ENCODE measurements at places on chromosomes 16 and 17.

- no peak for DNase-seq
These were observed 192.4 kb downstream of the SEC14L1 start for GRCh38 chr17:77332981-77333685.

- DNase-seq, result no peak
These were observed 86.9 kb downstream of the FOXL1 start for GRCh38 chr16:86665319-86665675.

DNA sequence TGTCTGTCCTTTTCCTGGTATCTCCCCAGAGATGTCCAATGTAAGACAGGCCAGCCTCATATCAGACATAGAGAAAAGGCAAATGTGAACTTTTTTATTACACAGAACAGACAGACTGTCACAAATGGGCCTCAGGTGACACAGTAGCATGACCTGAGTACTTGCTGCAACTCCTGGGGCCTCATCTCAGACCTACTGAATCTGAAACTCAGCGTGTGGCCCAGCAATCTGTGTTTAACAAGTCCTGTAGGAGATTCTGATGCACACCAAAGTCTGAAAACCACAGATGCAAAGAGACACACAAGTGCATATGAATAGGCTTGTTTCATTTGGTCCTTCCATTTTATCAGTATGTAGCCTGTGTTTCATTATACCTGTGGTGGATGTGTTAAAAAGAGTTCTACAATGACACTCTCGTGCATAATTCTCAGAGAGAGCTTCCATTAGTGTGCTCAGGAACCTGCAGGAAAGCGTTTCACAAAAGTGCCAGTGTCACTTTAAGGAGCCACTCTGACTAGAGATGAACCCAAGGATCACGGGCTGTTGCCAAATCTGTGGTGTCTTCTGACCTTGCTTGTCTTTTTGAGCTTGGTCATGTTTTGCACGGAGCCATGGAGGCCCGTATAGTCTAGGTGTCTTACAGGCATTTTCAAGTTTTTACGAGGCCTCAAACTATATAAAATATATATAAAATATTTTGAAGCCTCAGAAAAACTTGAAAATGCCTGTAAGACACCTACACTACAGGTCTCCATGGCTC, 33.8 kb upstream of the NF1 start:
- DNase-seq, result no peak

- no peak for DNase-seq
These were observed 6.8 kb downstream of the OSGIN1 start for GRCh38 chr16:83959656-83960434.

GRCh38 chr17:34368946-34369500, 6.0 kb upstream of the CCL1 start:
- DNase-seq, result no peak

- no peak for DNase-seq
These were observed 15.4 kb downstream of the ABCA10 start for GRCh38 chr17:69213059-69213813.

DNA sequence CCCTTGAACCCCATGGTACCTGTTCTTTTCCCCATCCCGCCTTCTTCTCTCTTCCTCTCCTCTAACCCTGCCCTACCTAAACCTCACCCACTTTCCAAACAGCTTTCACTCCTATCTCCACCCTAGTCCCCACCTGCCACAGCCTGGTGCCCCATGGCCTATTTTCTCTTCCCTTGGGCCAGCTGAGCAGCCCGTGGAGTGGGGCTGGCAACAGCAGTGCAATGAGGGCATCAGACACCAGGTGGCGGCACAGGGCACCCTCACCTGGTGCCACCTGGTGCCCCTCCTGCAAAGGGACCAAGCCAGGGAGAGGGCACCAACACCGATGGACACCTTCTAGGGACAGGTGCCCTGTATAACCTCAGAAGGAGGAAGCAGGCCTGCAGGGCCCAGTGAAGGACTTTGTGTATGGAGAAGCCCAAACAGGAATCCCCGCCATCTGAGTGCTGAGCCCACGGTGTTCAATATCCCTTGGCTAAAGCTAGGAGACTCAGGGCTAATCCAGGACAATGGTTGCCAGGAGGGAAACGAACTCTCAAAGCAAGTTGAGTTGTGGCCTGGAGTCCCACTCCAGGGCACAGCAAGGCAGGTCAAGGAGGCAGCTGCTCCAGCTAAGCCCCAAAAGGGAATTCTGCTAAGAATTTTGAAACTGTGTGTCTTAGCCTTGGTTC, 4.0 kb upstream of the ABCC3 start:
- DNase-seq, result peak; percentile 60

DNA sequence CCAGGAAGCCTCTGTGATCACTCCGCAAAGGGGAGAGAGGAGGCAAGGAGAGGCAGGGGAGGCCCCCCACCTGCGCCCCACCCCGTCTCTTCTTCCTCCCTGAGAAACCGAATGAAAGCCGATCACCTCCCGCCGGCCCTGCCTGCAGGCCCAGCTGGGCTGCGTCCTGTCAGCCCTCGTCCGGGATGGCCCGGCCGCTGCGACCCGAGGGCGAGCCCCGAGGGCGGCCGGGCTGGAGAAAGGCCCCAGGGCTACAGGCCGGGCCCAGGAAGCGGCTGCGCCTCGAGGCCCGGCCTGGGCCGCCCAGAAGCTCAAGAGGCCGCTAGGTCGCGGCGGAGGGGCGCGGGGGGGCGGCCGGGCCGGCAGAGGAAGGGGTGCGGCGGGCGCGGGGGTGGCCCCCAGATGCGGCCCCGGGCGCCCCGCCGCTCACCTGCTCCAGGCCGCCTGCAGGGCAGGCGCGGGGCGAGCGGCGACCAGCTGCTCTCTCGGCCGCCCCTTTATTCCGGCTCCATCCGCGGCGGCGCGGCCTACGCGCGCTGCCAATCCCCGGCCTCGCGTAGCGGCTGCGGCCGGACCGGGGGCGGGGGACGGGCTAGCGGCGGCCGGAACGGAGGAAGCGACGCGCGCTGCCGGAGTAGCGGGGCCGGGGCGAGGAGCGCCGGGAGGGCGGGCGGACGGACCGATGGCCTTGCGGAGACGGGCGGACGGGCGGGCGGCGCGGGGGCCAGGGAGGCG, at the start of gene ZNF319:
ZNF319 (minus strand) TSS at position 702 of the 735 bp plus-strand sequence. CDS start 2,407 bp downstream, outside the sequence.
- peak; percentile 66 for DNase-seq

GRCh38 chr17:50947782-50948543, 81.8 kb upstream of the TOB1 start:
- DNase-seq, result no peak

- no peak for DNase-seq
These were observed 93.2 kb upstream of the SIAH1 start for GRCh38 chr16:48478393-48478792.

DNA sequence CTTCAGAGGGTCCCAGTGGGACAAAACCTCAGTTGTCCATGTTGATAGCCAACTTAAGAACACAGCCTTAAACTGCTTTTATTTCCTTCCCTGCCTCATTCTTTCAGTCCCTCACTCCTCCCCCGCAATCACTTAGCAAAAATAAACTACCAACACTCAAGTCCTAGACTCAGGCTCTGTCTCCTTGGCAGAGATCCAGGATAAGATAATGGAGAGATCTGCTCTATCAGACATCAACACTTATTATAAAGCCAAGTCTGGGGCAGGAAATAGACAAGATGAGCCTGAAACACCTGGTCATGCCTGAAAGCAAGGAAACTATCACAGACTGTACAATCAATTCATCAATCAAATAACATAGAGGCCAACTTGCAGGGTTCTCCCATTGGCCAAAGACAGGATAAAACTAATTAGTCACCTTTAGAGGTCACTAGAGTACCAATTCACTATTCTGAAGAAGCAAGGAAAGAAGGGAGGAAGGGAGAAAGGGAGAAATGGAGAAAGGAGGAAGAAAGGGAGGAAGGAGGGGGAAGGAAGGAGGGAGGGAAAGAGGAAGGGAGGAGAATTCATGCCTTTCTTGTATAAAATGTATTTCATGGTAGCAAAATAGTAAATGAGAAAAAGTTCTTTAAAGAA, 15.7 kb downstream of the HYDIN start:
- DNase-seq, result no peak

DNA sequence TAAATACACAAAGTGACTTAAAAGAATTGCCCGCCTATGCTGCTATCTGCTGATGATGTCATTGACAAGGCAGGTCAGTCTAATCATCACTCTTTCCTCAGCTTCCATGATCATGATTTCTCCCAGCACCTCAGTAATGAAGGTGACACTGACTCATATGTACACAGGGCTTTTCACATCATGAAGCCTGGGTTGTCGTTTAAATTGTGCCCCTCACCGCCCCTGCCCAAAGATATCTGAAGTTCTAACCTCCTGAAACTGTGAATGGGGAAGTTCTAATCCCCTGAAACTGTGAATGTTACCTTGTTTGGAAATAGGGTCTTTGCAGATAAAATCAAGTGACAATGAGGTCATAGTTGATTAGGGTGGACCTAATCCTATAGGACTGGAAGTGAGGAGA, 17.4 kb upstream of the GPRC5C start:
- no peak for DNase-seq

DNA sequence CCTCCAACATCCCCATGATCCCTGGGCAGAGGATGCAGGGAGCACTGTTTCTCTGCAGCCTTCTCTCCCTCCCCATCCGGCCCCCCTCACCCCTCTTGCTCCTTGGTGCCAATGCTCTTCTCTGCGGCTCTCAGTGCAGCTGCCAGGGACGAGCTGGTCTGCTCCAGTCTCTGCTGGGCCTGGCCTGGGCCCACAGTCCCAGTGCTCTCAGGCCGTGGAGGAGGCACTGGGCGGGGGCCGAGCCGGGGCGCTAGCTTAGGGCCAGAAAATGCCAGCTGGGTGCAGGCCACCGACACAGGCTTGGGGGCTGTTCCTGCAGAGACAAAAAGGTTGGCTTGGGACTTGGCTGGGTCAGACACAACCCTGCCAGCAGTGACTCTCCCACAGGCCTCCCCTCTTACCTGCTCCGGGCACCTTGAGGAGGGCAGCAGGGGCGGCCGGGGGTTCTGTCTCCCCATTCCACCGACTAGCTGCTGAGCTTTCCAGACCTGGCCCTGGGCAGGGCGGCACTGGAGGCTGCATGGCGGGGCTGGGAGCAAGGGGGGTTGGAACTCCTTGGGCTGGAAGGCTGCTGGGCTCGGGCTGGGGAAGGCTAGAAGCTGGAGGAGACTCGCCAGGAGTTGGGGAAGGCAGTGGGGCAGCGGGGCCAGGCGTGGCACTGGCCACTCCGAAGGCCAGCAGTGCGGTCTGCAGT, 13.8 kb downstream of the CASKIN2 start:
- no peak for DNase-seq

DNA sequence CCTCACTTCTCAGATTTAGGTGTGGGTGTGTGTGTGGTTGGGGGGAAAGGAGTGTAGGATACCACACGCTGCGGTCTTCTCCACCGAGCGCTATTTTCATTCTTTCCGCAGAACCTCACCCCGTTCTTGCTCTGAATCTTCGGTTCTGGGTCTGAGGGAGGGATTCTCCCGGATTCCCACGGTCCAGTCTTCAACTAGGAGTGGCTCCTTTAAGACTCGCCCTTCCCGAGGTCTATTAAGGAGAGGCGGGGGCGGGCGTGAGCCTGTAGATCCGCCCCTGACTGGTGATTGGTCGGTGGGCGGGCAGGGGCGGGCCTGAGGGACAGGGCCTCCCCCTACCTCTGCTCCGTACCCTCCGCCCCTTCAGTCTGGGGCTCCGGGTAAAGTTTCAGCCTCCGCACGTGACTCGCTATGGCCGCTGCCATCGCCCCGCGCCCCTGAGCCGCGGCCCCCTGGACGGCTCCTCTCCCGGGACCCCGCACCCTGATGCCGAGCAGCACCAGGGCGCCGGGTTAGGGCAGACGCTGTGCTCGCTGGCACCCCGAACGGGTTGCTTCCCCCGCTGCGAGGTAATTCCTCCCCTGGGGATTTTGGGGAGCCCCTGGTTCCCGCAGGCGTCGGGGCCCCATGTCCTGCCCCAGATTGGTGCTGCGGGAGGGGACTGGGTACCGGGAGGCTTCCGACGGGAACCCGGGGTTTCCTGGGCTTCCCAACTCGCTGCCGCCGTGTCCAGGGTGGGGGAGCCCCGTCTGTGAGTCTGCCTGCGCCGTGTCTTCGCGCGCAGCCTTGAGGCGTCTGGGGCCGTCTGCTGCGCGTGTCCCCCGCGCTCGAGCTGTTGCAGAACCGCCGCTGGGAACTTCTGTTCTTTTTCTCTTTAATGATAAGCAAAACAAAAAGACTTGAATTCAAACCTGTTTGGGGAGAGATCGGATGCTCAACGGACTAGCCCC, 9.2 kb downstream of the RARA start:
- peak; percentile 91 for DNase-seq

GRCh38 chr16:87956365-87957231, 5.4 kb downstream of the BANP start:
- DNase-seq, result peak; percentile 74

- no peak for DNase-seq
These were observed 298.8 kb downstream of the ZFHX3 start for GRCh38 chr16:72749091-72749490.

DNA sequence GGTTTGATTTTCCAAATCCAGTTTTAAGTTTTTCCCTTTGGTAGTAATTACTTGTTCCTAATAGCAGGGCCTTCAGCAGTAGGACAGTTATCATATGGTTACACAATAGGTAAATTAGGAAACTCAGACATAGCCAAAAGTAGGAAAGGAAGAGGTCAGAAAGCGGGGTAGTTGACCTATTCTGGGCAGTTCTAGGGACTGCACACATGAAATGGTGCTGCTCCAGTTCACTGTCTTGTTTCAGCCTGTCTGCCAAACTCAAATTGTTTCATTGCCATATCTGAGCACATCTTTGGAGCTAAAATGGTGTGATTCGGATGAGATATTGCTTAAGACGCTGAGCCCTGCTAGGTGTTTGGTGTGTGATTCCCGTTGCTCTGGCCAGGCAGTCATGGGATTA, 56.7 kb downstream of the TANGO6 start:
- DNase-seq, result no peak

DNA sequence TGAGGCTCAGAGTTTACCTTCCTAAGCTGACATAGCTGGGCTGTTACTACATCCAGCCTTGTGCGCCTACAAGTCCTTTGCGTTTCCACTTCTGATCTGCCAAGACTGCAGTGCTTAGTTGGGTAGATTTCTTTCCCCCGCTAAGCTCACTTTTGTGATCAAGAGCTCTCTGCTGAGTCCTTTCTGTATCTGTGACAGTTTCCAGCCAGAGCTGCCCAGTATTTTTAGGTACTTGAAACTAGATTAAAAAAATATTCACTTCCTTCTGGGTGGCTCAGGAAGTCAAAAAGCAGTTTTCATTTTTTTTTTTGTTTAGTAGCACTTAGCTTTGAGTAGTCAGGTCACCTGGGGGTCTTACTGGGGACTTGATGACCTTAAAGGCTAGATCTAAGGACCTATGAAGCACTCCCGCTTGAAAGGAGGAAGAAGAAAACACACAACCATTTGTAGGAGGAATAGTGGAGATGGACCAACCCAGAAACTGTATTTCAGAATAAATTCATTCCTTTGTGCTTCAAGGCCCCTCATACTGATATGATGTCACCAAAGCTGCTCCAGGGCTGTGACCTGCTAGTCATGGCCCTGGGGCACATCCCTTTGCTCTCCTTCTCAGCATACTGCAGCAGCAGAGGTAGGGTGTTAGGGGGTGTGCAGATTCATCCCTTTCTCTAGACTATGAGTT, 75.6 kb upstream of the HNF1B start:
- DNase-seq, result no peak

- DNase-seq, result no peak
These were observed 241.9 kb downstream of the SLC39A11 start for GRCh38 chr17:72850410-72851118.

DNA sequence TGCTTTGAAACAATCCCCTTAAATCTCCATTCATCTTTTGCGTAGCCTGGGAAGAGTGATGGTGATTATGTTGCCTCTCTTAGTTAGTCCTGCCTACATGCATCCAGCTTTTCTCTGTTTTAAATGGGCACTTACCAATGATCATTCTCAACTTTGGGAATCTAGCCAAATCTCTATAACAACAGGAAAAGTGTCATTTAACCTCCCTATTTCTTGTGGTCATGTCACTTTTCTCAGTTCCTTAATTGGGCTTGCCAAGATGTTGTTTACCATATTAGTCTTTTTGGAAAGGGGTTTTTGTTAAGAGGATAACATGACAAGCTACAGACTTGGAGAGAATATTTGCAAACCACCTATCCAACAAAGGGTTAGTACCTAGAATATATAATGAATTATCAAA, 15.6 kb upstream of the CLEC10A start:
- DNase-seq, result no peak

Data from retina (tissue), 1 donor.